Left lung (tissue), 14 donors: ENCODE measurements at places on chromosomes 12 and 14.

GRCh38 chr12:62643486-62643885, 176.9 kb downstream of the MON2 start:
- no peak for DNase-seq

DNA sequence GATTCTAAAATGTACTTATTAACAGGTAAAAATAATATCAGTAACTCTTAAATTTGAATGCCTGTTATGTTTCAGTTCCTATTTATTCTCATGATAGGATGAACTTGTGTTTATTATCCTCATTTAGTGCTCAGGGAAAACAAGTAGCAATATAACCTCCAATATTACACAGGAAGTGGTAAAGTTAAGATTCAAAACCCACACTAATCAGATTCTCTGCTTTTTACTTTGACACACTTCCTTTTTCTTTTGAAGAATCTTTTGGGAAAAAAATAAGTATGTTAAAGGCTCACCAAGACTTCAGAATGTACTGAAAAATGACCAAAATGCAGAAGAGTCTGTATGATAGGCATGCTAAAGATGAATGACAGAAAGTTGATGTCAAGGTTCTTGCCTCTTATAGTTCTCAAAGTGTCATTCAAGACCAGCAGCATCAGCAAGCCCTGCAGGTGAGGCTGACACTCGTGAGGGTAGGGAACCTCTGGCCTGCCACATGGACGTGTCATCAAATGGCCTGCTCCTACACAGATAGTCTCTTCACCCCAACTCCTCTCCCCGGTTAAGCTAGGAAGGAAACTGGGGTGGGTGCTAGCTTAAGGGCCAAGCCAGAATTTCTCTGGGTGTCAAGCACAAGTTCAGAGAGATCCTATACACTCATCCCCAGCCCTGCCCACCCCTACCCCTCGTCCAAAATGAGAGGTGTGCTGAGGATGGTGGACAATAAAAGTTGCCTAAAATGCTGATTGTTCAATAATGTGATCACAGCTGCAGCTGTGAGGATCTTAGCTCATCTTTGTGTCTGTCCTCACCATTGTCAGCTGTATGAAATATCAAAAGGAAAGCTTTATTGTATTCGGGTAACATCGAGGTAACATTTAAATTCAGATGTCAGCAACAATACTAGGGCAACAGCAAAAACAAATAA, 6.3 kb downstream of the TBPL2 start:
- no peak for DNase-seq

DNA sequence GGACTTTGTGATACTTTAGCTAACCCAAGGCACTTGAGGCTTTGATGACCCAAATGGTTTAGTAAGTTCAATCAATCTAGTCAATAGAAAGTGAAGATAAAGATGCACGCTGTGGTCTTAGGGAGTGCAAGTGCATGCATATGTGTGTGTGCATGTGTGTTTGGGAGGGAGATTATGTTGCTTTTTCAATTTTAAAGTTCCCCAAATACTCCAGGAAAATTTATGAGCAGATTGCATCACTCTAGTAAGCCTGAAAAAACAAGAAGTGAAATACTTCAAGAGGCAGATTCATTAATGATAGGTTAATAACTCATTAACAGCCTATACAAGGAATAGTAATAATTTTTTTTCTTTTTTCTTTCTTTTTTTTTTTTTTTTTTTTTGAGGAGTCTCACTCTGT, 12.4 kb upstream of the SIX1 start:
- no peak for DNase-seq

- no peak for DNase-seq
Observed at GRCh38 chr14:71319666-71320065, 412.4 kb downstream of the PCNX1 start.

DNA sequence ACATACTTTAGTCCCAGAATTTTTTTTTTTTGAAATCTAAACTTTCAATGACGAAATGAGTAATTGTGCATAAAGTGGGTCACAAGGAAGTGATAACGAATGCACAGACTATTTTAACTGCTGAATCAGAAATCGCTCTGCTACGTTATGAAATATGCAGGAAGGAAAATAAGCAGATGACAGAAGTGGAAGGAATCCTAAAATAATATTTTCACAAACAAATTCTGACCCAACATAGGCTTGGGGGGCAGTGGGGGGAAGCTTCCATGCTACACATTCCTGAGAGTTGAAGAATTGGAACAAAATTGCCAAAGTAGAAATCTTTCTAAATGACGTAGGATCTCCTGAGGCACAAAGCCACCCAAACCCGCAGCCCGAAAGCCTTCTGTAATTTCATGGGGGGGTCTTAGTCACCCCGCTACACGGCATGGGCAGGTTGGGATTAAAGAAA, 89.6 kb downstream of the ARF6 start:
- DNase-seq: no peak
